H9 (cell line): ENCODE measurements at places on chromosomes 3 and 15.

GRCh38 chr3:169146179-169146665 lies 517.3 kb downstream of the MECOM start:
- peak; percentile 57 for DNase-seq

DNA sequence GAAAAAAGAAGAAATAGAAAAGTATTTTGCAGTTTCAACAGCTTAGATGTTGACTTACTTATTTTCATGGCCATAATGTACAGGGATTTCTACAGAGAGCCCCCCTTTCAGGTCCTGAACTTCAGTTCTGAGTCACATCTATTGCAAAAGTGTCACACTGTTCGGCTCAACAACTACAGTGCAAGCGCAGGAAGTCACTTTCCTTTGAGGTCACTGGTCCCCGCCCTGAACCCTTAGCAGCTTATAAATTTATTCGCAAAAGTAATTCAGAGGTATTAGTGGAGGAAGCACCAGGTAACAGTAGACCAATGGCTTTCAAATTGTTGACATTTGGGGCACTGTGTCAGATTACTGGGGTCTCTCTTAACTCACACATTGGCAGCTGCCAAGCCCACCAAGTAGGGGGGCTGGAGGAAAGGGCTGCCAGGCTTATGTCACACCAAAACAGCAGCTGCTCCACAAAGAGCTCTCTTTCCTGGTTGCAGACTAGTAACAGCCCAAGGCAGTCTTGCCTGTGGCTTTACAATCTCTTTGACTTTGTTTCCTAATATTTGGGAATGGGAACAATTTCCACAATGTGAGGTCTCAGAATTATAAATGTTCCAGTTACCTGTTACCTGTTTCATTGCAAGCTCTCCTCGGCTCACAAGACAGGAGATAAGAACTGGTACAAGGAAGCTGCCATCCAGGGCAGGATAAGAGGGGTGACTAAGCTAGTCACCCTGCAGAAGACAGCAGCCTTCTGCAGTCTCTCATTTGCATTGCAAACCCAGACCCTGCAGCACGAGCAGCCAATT lies 130.2 kb upstream of the STRIT1 start:
- DNase-seq = peak; percentile 43

DNA sequence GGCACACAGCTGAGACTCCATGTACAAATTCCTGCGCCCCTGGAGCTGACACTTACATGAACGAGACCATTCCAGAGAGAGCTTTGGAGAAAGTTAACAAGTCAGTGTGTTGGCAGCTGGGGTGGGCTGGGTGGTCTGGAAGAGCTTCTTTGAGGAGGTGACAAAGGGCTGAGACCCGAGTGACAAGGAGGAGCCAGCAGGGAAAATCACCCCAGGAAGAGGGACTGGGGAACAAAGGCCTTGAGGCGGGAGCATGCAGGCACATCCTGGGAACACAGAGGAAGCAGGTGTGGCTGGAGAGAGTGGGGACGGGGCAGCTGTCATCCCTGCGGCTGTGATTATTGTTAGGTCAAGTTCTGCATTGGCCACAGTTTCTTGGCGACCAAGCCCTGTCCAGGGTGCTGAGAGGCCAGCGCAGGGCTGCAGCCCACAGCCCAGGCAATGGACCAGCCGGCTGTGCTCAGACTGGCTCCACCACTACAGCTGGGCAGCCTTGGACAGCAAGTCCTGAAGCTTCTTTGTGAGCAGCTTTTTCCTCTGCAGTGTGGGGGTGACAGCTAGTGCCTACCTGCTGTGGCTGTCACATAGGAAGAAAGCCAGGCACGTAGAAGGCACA lies 34.2 kb upstream of the PRR23E start:
- peak; percentile 78 for DNase-seq

GRCh38 chr3:21643752-21644151 lies 107.3 kb downstream of the ZNF385D start:
- DNase-seq = no peak

- no peak for DNase-seq
Observed at GRCh38 chr3:29167180-29167579, 113.7 kb upstream of the RBMS3 start.

- no peak for DNase-seq
Observed at GRCh38 chr3:70561796-70562195, 249.4 kb upstream of the MDFIC2 start.

- no peak for DNase-seq
Observed at GRCh38 chr3:13352621-13353131, 67.4 kb downstream of the NUP210 start.

GRCh38 chr15:99845009-99845408 lies 111.8 kb upstream of the LYSMD4 start:
- no peak for DNase-seq

DNA sequence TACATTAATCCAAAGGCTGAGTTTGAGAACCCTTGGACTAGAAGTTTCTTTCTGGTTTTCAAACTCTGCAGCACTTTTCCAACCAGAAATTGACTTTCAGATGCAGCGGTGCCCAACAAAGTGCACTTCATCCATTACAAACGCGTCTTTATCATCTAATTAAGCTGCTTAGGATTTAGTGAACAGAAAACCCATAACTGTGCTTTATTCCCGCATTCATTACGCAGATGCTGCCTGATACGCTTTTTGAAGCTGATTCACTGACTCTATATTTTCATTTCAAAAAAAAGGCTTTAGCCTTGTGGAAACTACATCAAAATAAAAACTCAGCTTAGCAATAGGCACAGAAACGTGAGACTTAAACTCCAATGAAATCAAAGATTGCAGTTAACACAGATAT lies 69.8 kb upstream of the CTXND1 start:
- no peak for DNase-seq

- no peak for DNase-seq
Observed at GRCh38 chr3:17469520-17469919, 272.9 kb downstream of the TBC1D5 start.

DNA sequence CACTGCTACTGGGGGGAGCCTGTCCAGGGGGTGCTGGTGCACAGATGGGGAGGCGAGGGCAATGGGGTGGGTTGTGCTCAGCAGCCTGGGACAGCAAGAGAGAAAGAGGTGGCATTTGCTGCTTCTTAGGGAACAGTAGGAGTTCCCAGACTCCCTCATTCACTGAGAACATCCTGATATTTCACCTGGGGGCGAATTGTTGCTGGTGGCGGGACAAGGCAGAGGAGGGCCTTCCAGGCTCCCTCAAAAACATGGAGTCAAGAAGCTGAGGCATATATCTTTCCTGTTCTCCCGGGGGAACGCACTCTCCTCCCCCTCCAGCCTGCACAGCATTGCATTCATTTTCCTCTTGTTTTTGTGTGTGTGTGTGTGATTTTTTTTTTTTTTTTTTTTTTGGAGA lies 65.7 kb downstream of the CDC25A start:
- no peak for DNase-seq

DNA sequence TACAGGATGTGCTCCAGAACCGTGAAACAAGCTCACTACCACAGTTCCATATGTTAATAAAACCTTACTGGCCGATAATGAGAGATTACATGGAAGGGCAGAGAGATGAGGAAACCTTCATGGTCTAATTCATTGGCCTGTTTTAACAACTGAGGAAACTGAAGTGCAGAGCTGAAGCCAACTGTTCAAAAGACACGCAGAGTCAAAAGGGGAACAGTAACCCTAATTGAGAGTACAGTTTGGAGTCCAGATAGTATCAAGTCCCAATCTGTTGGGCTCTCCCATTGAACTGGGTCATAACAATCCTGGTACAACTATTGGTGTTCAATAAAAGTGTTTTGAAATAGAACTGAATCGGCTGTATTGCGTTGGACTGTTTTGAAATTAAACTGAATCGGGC lies 69.6 kb downstream of the SLC12A8 start:
- no peak for DNase-seq

DNA sequence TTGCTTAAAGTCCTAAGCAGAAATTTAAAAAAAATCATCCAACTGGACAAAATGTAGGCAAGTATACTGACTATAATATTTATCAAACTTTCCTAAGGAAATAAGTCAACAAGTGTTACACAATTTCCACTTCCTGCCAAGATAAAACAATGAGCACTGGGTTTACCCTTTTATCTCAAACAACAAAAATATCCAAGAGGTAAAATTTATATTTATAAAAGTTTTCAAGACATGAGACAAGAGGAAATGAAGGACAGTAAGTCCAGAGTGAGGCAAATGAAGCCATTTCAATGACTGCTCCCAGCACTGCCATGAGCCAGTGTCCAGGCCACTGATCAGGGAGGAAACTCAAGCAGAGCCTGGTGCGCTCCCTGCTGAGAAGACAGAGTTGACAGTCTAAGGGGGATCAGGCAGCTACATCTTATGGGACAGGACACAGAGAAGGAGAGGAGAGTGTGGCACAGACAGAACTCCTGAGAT lies 439.4 kb downstream of the RAP2B start:
- DNase-seq = no peak

DNA sequence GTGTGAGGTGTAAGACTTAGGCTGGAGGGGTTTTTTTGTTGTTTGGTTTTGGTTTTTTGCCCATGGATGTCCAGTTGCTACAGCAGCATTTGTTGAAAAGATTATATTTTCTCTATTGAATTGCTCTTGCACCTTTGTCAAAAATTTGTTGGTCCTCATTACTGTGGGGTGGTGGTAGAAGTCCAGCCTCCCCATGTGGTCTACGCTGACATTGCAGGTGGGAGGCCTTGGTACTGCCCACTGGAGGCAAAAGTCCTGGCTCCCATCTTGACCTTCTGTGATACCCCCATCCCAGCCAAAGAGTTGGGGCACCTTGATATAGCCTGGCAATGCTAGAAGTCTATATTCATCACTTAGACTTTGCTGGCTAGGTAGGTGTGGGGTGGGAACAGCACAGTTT lies 5.4 kb upstream of the RAB6B start:
- no peak for DNase-seq

DNA sequence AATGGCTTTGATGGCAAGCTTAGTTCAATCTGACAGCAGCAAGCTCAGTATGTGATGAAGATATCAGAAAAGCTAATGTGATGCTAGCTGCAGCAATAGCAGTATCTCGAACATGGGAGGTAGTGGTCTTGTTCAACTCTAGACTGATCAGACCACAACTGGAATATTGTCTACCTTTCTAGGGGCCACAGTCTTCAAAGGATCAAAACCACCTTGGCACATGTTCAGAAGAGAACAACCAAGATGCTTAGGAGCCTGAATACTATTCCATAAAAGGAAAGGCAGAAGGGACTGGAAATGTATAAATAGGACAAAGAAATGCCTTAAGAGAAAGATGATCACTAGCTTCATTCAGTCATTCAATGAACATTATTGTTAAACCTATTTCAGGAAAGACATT lies 2.3 kb downstream of the C3orf70 start:
- no peak for DNase-seq

DNA sequence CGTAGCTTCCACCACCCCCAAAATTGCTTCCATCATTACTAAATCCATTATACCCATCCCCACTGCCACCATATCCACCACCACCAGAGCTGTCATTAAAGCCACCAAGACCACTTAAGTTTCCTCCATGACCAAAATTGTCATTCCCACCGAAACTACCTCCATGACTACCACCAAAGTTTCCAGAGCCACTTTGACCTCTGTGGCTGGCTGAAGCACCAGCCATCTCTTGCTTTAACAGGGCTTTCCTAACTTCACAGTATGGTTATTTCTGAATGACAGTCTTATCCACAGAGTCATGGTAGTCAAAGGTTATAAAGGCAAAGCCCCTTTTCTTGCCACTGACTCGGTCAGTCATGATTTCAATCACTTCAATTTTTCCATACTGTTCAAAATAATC lies 24.3 kb upstream of the DENND4A start:
- no peak for DNase-seq

GRCh38 chr3:20060974-20061685 lies 20.9 kb downstream of the KAT2B start:
- DNase-seq = no peak

DNA sequence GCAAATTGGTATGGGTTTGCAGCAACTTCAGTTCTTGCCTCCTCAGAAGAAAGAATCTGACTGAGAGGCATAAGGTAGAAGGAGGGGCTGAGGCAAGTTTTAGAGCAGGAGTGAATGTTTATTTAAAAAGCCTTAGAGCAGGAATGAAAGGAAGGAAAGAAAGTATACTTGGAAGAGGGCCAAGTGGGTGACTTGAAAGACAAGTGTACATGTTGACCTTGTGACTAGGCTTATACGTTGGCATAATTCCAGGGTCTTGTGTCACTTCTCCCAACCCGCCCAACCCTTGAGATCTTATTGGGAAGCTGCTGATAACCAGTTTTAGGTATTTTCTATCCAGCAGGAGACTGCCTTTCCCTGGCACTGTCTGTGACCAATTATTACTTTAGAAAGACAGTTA lies 436.9 kb upstream of the ZNF717 start:
- DNase-seq = no peak

- DNase-seq = no peak
Observed at GRCh38 chr3:110815008-110815583, 256.5 kb upstream of the NECTIN3 start.

GRCh38 chr15:55700876-55701275 lies 42.1 kb downstream of the PRTG start:
- no peak for DNase-seq

DNA sequence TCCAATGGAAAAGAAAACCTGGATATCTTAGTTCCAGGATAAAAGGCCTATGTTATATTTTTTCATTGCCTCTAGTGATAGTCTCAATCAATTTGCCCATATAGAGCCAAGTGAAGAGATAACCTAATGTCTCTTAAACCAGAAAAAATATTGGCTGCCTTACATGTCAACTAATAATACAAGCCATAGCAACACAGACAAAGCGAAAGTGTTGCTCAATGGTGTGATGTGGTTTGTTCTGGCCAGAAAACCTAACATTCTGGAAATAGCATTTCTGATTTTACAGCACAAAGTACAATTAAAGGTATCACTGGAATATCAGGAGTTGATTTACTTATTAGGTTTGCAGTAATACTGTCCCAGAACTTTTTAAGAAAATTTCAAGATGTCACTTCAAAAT lies 101.5 kb downstream of the ATP8B4 start:
- no peak for DNase-seq

DNA sequence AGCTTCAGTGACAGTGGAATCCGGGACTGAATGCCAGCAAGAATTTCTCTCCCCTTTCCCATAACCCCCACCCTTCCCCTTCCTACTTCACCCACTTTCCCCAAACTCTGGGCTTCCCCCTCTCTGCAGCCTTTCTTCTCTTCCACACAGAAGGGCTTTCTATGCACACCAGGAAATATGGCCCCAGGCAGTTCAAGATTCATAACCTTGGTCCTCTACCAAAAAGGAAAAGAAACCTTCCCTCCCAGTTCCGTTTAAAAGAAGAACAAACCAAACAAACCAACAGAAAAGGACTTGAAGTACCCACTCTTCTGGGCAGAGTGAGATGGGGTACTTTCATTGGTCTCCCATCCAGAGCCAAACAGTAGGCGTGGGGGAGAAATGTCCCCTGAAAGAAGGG lies 68.8 kb upstream of the ABHD2 start:
- DNase-seq = no peak

DNA sequence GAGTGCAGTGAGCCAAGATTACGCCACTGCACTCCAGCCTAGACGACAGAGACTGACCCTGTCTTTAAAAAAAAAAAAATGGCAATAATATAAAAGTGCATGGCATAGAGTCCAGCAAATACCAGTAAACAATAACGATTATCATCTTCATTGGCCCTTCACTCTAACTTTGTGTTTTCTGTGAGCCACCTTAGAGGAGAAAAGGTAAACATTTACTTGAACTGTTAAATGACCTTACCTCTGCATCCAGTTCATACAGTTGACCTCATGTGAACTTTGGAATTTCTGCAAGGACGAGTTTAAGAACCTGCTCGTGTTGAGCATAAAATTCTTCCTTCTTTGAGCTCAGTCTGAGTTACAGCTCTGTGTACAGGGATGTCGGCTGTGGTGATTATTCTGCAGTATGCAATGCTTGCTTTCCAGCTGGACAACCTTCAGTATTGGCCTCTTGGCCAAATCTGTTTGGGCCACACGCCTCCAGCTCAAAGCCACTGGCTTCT lies 56.6 kb downstream of the RLBP1 start:
- no peak for DNase-seq
